ENCODE measurements at places on chromosomes 16 and 17. TPM values are rescaled to one million over a fixed set of nuclear protein-coding genes. Genes with fewer than 3 reads are reported as not detected.

Gene CD300E
- polyA plus RNA-seq = 0.22 TPM

DNA sequence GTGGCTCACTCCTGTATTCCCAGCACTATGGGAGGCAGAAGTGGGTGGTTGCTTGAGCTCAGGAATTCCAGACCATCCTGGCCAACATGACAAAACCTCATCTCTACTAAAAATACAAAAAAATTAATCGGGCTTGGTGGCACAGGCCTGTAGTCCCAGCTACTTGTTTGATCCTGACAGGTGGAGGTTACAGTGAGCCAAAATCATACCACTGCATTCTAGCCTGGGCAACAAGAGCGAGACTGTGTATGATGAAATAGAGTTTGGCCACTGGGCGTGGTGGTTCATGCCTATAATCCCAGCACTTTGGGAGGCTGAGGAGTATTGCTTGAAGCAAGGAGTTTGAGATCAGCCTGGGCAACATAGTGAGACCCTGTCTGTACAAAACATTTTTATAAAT, 173.3 kb downstream of the TANC2 start:
- DNase-seq = no peak

GRCh38 chr17:56786989-56787482, 46.7 kb downstream of the C17orf67 start:
- DNase-seq = no peak

GRCh38 chr16:57261806-57262205, 16.7 kb downstream of the ARL2BP start:
- no peak for DNase-seq

DNA sequence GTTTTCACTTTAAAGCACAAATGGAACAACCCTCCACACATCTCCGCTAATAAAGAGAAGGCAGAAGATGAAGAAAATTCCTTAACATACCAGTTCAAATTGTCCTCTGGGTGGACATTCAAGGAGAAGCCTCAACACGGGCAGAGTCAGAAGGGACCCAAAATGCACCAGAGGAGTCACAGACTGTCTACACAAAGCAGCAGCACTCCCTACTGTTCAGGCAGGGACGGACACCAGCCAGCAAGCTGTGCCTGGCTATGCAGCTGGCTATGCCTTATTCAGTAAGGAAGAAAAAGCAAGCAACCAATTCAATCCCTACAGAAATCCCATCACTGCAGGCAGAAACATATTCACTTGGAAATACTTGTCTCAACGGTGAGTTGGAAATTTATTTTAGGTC, 8.1 kb downstream of the DNAJC7 start:
- no peak for DNase-seq

Gene BEAN1
- polyA plus RNA-seq = 1.9 TPM
